Right kidney (tissue), 9 donors: ENCODE measurements at places on chromosomes 12 and 14.
A peak's percentile ranks its signal among the peaks of the same experiment; 100 is the strongest.

DNA sequence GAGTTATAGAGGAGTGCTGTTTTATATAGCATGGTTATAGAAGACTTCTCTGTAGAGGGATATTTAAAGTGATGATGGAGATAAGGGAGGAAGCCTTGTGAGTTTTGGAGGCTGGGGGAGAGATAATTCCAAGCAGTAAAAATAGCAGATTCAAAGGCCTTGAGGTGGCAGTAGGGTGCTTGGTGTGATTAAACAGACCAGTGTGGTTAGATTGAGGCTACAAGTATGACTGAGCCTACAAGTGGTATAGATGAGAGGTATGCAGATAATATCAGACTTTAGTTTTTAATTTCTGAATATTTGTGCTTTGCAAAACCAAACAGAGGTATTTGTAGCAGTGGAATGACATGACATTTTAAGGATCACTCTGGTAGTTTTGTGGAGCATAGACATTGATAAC is 20.3 kb downstream of the FANCM start:
- no peak for DNase-seq

- no peak for DNase-seq
These were observed 67.9 kb downstream of the DPF3 start for GRCh38 chr14:72826039-72826438.

DNA sequence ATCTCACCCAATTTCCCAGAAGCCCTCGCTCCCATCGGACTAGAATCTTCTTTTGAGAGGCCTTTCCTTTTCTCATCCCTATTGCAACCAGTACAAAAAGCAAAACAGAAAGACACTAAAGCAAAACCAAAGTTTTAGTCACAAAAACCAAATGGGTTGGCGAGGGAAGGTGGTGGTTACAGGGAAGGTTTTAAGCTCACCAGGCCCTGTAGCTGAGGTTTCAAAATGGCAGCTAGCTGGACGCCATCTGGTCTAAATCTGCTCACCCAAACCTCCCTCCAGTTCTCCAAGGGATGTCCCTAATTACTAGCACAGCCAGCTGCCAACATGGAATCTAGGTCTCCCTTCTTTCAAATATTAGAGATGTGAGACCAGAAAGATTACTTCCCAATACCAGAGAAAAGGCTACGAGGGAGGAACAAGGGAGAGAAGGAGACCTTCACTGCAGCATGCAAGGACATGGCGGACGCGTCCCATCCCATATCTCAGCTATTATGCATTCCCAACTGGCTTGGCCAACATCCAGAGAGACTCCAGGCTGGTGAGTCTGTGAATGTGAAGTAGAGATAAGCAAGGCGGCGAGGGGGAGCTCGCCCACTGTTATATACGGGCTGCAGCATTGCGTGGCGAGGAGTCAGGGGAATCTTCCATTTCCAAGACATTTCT is 70.8 kb downstream of the DPF3 start:
- DNase-seq: no peak

GRCh38 chr12:85357609-85358008 is 77.6 kb downstream of the ALX1 start:
- no peak for DNase-seq

GRCh38 chr12:5391653-5392052 is 40.3 kb upstream of the NTF3 start:
- no peak for DNase-seq

DNA sequence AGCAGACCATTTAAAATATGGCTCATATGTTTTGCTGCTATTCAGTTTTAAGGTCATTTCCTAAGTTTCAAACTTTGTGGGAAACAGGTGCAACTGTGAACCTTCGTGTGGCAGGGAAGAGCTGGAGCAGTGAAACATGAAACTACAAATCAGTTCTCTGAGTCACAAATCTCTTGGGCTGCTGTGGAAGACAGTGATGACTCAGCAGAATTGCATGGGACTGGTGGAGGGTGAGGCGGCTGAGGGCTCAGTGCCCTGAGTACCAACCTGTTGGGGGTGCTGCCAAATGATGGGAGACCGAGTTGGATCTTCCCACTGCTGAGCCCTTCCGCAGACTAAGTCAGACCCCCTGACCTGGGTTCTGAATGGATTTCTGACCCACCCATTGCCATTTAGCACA is 8.4 kb upstream of the CALM1 start:
- DNase-seq: no peak

DNA sequence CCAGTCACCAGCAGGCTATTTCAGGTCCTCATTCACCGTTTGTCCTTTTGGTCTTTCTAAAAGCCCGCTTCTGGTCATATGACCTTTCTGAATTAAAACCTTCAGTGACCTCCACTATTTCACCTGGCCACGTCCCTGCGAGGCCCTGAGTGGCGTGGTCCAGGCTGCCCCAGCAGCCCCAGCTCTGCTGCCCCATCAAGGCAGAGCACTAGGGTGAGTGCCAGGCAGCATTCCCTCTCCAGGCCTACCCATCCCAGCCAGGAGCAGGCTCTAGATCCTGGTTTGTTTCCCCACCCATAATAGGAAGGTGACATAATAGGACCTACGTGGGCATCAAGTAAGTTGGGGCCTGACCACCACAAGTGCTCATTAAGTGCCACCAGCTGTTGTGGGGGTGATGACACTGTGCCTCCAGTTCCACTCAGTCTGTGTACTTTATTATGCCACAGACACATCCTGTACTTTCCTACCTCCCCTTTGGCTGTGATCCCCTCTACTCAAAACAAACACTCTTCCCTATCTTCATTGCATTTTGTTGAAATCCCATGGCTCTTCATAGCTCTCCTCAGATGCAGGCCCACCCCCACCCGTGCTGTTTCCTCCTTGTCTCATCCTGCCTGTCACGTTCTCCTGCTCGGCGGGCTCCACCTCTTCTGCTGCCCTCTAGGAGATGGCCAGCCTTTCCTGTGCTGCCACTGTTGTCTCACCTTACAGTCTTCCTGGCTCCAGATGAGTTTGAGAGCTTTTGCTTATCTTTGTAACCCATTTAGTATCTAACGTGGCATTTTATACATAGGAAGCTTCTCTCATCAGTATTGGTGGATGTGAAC is 21.4 kb downstream of the CKB start:
- DNase-seq: no peak

DNA sequence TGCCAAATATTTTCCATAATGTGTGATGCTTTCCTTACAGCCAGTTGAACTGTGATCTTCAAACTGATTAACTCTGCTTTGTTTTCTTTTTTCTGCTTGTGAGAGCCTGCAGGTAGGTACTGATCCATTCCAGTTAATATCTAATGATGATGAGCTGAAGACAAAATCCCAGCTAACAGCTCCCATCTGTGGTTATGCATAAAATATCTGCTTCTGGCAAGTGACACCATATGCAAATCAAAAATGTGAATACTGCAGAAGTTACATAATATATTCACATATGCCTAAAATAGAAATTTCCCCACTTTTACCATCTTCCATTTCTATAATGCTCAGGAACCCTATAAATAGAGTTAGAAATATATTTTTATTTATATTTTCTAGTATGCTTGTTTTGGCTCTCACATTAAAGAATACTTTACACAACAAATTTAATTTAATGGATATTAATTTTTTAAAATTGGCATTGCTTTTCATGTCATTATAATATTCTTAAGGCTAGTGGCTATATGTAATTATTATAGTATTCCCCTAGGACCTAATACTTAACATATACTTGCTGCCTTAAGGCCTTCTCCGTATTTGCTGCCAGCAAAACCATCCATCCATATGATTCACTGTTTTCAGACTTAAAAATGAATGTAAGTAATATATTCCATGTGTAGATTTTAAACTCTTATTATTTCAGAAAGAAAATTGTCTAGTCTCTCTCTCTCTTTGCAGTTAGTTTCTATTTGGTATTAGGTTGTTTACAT is 83.8 kb downstream of the CCER1 start:
- no peak for DNase-seq

DNA sequence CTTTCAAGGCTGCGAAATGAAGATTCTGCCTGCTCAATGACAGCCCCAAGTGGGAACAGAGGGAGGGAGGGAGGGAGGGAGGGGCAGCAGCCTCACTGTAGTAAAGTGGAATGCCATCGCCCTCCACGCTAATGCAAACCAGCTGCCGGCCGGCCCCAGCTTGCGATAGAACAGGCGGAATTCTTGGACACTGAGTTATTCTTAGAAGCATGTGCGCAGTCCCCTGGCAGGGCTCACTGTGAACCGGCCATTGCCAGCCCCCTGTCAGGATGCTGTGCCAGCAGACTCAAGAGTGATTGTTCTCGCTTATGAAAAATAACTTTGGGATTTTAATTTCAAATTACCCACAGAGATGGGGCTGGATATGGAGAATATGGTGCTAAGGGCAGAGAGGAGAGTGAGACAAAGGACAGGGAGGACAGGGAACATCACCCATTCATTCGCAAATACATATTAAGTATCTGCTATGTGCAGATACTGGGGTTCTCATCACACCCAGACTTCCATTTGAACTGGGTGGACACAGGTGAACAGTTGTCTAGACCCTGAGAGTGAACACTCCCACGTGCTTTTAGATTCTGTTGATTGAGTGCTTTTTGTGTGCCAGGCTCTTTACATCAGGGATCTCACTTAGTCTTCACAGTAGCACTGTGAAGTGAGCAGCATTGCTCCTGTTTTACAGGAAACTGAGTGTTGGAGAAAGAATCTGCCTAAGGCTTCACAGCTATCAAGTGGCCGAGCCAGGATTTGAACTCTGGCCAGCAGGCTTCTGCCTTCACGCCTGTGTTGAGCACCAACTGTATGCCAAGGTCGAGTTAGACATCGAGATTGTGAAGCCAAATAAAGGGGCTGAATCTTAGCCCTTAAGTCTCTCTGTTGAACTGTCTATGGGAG is 192.9 kb downstream of the C12orf75 start:
- peak; percentile 52 for DNase-seq

GRCh38 chr14:51448831-51449670 is 202.7 kb upstream of the FRMD6 start:
- no peak for DNase-seq

DNA sequence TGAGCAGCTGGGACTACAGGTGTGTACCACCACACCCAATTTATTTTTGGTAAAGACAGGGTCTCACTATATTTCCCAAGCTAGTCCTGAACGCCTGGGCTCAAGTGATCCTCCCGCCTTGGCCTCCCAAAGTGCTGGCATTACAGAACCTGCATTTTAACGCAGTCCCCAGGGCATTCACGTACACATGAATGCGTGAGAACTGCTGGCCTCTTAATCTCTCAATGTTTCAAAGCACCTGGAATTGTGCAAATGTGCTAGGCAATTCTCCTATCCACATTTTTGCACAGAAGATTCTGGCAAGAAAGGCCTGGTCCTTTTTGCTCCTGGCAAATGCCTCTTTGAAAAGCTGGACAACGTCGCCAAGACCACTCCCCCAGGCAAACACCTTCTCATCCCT is 35.2 kb downstream of the TESC start:
- DNase-seq: no peak

DNA sequence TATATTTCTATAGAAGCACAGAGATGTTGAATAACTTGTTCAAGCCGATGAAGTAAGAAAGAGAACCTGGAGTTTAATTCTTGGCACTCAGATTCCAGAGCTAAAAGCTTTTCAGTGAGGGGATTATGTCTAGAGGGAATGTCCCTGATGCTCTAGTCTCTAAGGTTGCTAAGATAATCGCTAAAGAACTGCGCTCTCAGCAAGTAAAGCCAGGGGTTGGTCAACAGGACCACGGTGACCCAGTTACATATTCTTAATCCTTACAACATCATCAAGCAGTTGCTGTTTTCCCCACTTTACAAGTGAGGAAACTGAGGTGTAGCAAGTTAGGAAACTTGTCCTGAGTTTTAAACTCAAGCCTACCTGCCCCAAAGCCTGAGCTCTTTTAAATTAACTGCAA is 110.8 kb downstream of the DAD1 start:
- no peak for DNase-seq

DNA sequence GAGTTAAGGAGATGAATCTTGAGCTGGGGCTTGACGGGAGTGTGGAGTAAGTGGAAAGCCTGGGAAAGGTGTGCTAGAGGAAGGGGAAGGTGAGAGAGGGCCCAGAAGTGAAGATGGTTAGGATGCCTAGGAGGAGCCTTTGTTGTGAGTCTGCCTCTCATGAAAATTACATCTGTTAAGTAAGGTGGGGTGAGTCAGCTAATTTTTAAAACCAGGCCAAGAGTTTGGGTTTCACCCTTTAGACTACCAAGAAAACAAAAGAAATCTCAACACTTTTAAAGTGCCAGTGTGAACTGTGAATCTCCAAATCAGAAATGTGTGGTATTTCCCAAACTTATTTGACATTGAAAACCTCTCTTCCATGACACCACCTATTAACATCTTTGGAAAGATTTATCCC is 185.2 kb downstream of the CRADD start:
- DNase-seq: no peak

GRCh38 chr12:67425394-67425793 is 156.2 kb downstream of the CAND1 start:
- DNase-seq: no peak

GRCh38 chr12:114562654-114563053 is 121.3 kb downstream of the TBX3 start:
- DNase-seq: no peak

DNA sequence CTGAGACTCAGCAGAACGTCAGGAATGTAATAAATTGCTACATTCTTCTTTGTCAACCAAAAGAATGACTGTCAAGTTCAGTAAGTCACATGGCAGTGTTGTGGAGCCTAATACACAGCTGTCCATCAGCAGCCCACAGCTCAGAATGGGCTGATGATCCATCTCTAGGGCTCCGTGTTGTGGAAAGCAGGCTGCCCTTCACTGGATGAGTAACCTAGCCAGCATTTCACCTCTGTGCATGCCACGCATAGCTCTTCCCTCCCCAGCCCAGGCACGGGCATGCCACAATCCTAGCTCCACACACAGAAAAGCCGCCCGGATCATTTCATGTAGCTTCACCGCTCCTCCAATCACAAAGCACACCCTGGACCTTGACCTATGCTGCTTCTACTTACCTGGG is 878.0 kb upstream of the TMEM132C start:
- DNase-seq: no peak

DNA sequence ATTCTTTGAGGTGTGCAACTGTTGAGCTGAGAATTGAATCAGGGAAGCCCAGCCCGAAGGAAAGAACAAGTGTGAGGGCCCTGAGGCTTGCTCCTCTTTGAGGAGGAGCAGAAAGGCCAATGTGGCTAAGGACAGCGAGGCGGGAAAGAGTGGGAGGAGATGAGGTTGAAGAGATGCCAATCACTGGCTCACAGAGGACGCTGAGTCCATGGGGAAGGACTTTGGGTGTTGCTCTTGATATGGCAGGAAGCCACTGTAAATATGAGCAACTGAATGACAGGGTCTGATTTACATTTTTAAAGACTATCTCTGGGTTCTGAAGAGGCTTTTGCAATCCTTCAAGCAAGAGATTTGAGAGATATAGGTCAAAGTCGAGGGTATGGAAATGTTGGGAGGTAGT is 3.3 kb upstream of the APPL2 start:
- DNase-seq: no peak

- no peak for DNase-seq
These were observed 17.5 kb downstream of the YY1 start for GRCh38 chr14:100256339-100256895.

GRCh38 chr14:76514213-76514998 is 138.5 kb downstream of the ESRRB start:
- no peak for DNase-seq

- no peak for DNase-seq
These were observed 115.4 kb downstream of the GCH1 start for GRCh38 chr14:54787261-54787660.

GRCh38 chr12:52141875-52142274 is 49.9 kb downstream of the KRT80 start:
- no peak for DNase-seq
